NCI-H187 (cell line): ENCODE measurements at places on chromosomes 7 and 10.

- no peak for DNase-seq
Measured at GRCh38 chr7:83449781-83450180, 199.2 kb downstream of the SEMA3E start.

DNA sequence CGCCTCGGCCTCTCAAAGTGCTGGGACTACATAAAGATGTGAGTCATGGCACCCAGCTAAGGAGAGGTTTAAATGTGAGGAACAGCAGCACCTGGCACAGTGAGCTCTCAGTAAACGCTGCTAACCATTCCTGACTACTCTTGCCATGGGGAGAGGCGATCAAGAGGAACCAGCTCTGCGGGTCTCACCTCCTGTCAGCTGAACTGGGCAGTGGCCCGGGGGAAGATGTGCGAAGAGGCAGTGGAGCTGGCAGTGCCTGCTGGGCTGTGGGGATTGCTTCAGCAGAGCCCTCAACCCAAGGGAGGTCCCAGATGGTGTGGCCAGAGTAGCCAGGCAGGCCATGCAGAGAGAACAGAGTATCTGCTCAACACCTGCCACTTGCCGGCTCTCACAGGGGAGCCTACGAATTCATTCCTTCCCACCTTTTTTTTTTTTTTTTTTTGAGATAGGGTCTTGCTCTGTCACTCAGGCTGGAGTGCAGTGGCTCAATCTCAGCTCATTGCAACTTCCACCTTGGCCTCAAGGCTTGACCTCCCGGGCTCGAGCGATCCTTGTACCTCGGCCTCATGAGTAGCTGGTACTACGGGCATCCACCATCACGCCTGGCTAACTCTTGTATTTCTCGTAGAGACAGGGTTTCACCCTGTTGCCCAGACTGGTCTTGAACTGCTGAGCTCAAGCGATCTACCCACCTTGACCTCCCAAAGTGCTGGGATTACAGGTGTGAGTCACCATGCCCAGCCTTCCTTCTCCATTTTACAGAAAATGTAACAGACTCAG, 6.8 kb downstream of the POLM start:
- no peak for DNase-seq

DNA sequence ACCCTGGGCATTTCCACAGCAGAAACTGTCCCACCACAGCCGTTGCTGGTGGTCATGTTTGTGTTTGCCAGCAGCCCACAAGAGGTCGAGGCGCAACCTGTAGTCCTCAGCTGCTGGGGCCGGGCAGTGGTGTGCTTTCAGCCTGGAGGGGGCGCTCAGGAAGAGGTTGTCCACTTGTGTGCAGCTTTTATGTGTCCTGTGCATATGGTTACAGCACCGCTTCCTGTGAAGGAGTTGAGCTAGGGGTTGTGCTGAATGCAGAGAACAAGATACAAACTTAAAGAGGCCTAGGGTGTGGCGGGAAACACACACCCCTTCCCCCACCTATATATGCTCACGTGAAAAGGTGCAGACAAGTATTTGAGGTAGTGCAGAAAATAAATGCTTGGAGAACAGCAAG, 29.5 kb upstream of the PFKFB3 start:
- DNase-seq: no peak

- DNase-seq: no peak
Measured at GRCh38 chr10:129344731-129345355, 122.2 kb upstream of the MGMT start.

GRCh38 chr10:130025326-130025725, 61.3 kb upstream of the EBF3 start:
- DNase-seq: no peak

DNA sequence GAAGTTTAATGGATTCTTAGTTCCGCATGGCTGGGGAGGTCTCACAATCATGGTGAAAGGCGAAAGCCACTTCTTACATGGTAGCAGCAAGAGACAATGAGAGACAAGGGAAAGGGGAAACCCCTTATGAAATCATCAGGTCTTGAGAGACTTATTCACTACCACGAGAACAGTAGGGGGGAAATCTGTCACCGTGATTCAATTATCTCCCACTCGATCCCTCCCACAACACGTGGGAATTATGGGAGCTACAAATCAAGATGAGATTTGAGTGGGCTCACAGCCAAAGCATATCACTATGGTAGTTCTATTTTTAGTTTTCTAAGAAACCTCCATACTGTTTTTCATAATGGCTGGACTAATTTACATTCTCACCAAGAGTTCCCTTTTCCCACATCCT, 36.7 kb downstream of the SPAM1 start:
- peak; percentile 52 for DNase-seq

DNA sequence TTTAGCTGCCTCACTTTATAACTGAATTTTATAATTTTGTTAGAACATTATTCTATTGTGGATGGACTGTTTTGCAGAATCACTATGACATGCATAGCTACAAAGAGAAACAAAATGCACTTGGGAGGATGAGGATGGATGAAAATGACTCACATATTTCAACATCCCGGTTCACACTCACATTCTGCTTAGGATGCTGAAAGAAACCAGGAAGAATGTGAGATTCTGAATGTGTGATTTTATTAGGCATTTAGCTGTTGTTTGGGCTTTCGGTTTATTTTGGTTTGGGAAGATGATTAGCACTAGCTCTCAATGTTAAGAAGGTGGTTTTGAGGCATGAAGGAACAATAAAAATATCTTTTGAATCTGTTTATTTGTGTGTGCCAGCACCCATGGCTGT, 235.5 kb downstream of the SEMA3E start:
- no peak for DNase-seq

DNA sequence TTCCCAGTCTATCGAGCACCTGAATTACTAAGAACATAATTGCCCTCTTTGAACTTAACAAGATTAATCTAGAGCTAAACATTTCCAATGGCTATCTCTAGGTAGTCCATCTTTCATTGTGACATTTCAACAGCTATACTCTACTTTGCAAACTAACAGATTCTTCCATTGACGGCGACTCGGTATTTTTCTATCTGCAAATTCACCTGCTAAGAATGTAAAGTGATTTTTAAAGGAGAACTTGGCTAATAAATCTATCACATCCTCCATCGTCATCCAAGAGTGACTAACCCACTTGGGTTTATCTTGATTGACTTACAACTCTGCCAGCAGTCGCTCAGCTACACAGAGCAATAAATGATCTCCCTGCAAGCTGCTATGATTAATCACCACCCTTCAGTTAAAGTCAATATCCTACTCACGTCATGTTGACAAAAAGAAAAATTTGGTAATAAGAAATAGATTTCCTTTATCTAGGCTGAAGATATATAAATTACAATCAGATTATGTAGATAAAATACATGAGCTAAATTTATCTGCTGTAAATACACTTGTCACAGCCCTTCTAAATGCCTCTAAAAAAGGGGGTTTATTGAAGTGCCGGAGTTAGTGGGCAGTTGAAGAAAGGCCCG, 99.5 kb downstream of the SFMBT2 start:
- no peak for DNase-seq

- no peak for DNase-seq
Measured at GRCh38 chr10:16992611-16993119, 136.9 kb downstream of the CUBN start.

DNA sequence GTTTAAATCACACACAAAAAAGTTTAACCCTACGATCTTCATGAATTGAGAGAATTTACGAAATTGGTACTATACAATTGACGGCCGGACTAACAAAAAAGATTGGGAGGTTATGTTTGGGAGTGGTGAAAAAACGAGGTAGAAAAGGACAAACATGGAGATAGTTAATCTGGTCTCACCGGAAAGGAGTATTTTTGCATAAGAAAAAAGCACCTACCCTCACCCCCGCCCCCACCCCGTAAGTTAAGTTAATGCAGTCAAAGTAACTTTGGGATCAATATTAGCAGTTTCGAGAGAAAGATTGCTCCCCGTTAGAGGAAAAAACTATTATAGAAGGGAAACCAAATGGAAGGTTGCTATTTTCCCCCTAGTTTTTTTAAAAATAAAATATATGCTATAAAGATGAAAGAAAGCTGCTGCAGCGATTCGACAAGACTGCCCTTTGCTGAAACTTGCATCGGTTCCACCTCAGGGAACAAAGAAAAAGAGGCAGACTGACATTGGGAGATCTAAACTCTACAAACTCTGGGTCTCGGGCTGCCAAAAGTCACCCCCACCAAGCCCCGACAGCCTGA, 3.5 kb downstream of the SP8 start:
- DNase-seq: no peak

GRCh38 chr7:32088451-32088881, 18.3 kb upstream of the PDE1C start:
- no peak for DNase-seq

DNA sequence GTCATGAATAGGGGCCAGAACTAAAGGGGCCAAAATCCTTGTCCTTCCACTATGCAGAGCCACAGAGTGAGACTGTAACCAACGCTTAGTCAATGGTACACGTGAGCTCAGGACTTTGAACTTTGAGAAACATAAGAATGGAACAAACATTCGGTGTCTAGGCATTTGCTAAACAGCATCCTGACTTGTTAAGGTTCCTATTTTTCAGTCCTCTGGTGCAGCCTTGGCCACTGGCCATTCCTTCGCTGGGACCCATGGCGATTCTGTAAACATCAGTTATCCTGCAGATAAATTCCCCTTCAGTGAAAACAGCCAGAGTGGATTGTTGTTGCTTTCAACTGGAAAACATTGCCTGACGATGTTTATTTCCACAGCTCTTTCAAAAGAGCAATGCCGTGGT, 266.8 kb downstream of the SORCS1 start:
- no peak for DNase-seq

GRCh38 chr10:86266446-86267242, 100.0 kb downstream of the GRID1 start:
- no peak for DNase-seq

DNA sequence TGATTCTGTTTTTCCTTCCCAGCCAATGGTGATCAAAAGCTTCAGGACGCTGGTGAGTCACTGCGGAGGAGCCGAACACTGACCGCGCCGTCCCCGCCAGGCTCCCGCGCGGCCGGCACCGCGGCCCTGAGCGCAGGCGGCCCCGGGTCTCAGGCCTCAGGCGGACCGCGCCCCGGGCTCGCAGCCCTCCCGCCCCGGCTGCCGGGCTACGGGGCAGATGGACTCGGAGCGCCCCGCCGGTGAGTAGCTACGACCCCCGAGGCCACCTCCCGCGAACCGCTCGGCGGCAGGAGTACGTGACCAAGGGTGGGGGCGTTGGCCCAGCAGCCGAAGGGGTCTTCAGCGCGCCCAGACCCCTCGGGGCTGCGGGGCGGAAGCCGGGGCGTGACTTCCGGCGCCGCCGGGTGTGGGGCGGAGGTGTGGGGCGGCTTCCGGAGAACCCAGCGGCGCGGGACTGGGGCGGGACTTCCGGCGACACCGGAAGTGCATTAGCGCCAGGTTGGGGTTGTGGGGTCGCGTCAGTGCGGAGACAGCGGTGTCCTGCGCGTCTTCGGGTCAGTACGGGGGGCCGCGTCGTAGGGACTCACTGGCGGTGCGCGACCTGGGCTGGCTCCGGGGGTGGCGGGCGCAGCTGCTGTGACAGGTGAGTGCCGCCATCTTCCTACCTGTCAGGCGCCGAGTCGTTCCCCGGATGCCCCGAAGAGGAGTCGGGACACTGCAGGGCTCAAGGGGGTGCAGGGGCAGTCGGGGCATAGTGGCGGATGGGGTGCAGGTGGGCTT, at the start of gene WDR37:
TSS of gene WDR37 (plus strand) at position 60 of the 780 bp plus-strand sequence. CDS start 15,771 bp downstream, outside the sequence.
- DNase-seq: peak; percentile 58
